ENCODE measurements at places on chromosomes 5 and 9.
A peak's percentile ranks its signal among the peaks of the same experiment; 100 is the strongest.

DNA sequence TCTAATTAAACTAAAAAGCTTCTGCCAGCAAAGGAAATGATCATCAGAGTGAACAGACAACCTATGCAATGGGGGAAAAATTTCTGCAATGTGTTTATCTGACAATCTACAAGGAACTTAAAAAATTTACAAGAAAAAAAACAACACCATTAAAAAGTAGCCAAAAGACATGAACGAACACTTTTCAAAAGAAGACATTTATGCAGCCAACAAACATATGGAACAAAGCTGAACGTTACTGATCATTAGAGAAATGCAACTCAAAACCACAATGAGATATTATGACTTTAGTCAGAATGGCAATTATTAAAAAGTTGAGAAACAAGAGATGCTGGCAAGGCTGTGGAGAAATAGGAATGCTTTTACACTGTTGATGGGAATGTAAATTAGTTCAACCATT, 530.4 kb upstream of the DAB2 start:
- DNase-seq, result no peak

DNA sequence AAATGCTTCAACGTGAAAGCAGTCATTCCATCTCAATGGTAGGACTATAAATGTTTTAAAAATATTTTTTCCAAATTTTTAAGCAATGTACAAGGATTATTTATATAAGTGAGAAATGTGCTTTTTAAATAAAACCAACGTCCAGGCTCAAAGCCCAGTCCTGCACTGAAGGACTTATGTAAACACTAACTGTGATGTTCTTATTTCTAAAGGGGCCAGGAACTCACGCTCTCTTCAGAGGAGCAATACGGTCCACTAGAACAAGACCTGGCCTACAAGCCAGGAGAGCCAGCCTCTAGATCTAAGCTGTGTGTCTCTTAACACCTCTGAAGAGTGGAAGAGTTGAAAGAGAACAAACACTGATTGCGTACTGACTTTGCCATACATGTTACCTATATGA, 12.1 kb downstream of the TTLL11 start:
- peak; percentile 5 for DNase-seq

- DNase-seq, result no peak
Observed at GRCh38 chr9:111812337-111812736, 17.6 kb upstream of the SHOC1 start.

DNA sequence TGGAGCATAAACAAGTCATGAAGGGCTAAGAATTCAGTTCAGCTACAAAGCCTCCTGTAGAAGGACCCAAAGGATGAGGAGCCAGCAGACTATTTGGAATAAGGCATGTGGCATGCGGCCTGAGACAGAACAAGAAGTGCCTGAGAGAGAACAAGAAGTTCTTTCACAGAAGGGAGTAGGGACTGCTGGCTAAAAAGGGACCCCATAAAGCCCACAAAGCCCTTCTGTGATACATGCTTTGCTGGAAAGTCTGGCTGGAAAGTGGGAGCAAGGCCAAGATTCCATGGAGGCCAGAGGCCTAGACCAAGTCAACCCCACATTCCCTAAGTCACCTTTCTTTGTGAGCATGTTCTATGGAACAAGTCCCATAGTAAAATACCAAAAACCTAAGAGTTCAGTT, 35.9 kb upstream of the UBAP2 start:
- no peak for DNase-seq

DNA sequence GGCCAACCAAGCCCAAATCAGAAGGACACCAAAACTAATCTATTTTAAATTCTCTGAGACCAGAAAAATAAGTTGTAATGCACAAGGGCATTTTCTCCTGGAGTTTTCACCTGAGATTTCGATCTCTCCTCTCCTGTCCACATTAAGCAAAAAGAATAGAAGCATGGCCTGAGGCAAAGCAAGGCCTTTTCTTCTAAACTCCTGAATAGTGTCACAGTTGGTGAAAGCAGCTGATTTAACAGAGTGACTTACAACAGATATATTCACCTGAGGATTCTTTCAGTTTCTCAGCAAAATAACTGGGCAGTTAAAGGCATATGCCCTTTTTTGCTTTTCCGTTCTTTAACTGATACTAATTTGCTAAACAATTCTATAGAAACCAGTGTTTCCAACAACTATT, 547.7 kb downstream of the EFNA5 start:
- DNase-seq, result no peak

- DNase-seq, result no peak
Observed at GRCh38 chr9:31183866-31184265, 1200.6 kb upstream of the ACO1 start.

DNA sequence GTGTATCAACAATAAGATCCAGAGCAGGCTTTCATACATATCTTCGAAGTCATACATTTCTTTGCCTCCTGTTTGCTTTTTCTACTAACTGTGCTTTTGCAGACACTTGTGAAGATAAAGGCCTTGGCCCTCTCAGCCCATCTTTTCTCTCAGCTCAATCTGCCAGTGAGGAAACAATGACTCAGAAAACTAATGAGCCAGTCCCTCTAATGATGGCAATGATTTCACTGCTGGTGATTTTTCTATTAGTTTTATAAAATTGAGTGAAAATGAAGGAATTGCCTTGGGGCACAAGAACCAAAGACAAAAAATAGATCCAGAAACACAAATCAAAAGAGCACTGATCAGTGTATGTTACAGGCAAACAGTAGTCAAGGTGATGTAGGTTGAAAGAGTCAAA, 167.7 kb upstream of the PPP2R2B start:
- DNase-seq, result no peak

GRCh38 chr9:37209431-37210386, 89.3 kb downstream of the ZCCHC7 start:
- DNase-seq, result no peak

GRCh38 chr5:172548311-172548731, 92.7 kb upstream of the NEURL1B start:
- no peak for DNase-seq

GRCh38 chr5:66744040-66744439, 147.8 kb downstream of the MAST4 start:
- no peak for DNase-seq

DNA sequence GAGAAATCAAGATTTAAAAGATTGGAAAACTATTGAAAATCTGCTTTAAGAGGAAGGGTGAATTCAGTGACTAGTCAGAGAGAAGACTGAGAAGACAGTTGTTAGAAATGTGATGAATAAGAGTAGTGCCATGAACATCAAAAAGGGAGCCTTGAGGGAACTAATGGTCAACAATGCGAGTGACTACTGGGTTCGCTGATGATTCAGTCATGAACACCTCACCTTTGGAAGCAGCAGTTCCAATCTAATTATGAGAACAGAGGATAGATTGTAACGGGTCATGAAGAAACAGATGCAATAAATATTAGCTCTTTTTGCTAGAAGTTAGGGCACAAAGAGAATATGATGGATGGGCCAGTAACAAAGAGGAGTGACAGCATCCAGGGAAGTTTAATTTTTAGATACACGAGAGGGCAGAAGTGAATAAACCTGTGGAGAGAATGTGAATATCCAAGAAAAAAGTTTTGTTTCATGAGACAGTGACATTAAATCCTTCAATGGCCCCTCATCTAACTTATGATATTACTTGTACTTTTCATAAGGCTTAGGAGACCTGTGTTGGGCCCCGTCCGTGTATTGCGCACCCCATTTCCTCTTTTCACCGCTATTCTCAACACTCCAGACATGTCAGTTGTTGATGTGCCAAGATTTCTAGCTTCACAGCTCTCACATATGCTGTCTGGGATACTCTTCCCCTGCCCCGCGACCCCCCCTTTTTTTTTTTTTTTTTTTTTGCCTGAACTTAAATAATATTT, 23.5 kb upstream of the IFNE start:
- DNase-seq, result no peak

- DNase-seq, result no peak
Observed at GRCh38 chr5:44495280-44495679, 106.1 kb upstream of the FGF10 start.

GRCh38 chr5:150763023-150763769, 4.4 kb upstream of the DCTN4 start:
- DNase-seq, result no peak

DNA sequence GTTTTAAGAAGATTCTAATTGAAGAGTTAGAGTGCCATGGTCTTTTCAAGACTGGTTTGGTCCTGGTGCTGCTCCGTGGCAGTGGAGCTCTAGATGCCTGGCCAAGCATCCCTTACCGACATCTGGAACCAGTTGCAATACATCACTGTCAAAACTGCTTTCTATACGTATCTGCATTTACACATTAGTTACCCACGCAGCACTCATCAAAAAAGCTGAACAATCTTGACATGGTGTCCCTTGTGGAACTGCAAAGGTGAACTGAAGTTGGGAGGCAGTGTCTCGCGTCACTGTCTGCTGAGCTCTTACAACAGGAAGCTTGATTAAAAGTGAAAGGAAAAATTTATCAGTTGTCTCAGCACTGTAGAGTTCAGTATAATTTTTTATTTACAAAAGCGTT, 82.6 kb downstream of the PBX3 start:
- DNase-seq, result no peak

- no peak for DNase-seq
Observed at GRCh38 chr9:91419222-91420191, 4.1 kb downstream of the NFIL3 start.

DNA sequence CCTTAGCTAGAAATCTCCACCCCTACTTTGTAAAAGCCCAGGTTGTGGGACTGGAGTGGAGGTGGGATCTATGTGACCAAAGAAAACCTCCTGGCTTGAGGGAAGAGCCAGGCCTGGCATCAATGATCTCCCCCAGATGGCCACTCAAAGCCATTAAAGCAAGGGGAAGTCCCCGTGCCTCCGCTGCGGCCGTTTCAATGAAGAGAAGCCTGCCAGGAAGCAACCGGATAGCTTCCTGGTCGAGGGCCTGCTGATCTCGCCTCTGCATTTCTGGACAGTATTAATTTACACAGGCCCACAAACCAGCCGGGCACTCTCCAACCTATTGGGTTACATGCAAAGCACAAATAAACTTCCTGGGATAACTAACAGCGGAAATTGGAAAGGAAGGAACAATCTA, 160.5 kb upstream of the MSX2 start:
- DNase-seq, result no peak

DNA sequence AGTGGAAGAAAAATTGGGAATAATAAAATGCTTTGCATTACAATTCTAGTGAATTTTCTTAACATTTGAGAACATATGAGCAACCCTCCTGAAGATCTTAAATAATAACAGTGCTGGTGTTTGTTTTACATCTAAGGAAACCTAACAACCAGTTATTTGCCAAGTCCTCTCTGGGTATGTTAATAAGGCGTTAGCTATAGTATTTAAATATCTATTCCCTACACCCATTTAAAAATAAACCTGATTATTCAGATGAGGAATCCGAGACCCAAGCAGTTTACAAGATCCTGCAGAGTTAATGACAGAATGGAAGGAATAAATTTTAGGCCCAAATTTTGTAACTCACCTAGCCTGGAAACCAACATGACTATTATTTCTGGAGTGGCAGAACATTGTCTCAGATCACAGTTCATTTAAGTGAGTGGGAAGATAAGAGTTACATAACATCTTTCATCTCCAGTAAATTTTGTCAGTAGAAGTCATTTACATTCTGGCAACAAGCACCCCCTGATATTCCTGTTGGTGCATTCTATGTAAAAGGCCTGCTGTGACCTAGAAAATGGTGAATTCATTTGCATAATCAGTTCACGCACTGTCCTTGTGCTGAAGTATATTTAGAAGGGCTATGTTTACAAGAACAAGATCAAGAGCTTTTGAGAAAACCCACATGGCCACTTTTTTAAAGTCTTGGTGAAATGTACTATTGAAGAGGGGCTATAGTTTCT, 148.2 kb downstream of the COX7C start:
- no peak for DNase-seq

DNA sequence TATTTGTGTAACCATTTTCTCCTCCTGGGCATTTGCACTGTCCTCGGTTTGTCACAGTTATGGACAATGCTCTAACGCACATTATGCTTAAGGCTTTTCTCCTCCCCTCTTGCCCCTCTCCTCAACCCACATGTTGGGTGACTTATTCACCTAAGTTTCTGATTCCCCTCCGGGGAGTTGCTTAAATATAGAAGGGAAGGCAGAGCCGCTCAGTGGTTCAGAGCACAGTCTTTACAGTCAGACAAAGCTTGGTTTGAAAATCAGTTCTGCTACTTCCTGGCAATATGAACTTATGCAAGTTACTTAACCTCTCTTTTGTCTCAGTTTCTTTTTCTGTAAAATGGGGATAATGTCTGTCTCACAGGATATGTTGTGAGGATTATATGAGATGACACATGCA, 41.2 kb upstream of the SPRY4 start:
- DNase-seq, result no peak

DNA sequence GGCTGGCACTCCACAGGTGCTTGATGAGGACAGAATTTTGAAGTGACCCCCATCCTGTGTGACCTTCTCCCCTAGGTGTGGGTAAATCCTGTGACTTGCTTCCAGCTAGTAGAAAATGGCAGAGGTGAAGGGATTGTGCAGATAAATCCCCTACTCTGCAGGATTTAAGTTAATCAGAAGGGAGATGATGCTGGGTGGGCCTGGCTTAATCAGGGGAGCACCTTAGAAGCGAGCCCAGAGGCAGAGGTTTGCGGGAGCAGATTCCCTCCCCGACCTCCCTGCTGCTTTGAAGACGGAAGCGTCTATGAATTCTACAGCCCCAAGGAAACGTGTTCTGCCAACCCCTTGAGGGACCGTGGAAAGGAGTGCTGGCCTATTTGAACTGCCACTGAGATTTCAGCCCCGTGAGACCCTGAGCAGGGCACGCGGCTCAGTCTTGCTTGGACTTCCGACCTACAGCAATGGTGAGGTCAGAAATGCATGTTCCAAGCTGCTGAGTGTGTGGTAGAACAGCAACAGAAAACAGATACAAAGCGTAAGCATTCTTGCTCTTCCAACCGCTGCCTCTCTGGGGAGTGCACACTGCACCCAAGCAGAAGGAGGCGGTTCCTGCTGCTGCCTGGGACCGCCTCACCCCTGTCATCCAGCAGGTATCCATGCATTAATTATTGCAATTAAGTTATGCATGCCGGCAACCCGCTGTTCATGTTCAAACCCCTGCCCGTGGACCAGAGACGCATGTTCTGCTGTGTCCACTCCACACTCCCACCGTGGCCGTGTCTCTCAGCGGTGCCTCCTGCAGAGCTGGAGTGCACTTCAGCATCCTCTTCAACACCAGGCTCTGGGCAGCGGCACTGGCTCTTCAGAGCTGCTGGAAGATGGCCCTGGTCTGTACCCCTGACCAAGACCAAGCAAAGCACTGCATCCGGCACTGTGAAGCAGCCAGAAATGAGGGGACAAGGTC, 54.6 kb upstream of the RXRA start:
- no peak for DNase-seq

- no peak for DNase-seq
Observed at GRCh38 chr5:60699288-60699608, 718 bp downstream of the DEPDC1B start.

- no peak for DNase-seq
Observed at GRCh38 chr5:67149951-67150523, 46.6 kb downstream of the CD180 start.

- no peak for DNase-seq
Observed at GRCh38 chr5:154228696-154229095, 38.2 kb downstream of the GALNT10 start.

DNA sequence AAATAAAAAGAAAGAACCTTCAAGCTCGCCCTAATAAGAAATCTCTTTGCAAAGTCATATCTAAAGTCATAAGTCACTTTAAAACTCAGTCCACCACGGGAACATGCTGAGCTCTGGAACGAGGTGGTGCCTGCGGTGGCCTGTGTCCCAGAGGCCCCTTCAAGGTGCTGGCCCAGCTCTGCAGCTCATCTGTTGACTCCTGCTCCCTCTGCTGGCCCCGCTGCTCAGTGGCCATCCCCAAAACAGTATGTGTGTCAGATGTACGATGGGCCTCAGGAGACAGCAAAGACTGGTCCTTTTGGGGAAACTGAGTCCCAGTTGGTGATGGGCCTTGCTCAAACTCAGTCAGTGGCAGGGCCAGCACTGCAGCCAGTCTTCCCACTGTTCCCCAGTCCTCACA, 22.8 kb upstream of the FOXB2 start:
- peak; percentile 77 for DNase-seq

Measured in vagina (tissue), 2 donors.